ENCODE measurements at places on chromosomes 11 and 22.
A peak's percentile ranks its signal among the peaks of the same experiment; 100 is the strongest.

DNA sequence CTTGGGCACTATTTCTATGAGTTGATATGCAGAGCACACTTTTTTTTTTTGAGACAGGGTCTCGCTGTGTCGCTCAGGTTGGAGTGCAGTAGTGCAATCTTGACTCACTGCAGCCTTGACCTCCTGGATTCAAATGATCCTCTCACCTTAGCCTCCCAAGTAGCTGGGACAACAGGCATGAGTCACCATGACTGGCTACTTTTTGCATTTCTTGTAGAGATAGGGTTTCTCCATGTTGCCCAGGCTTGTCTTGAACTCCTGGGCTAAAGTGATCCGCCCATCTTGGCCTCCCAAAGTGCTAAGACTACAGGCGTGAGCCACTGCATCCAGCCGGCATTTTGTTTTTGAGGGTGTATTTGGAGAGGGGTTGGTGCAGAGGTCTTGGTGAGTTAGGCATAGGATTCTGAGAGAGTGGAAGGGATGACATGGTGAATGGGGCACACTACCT, 29.9 kb upstream of the MTCH2 start:
- no peak for DNase-seq

DNA sequence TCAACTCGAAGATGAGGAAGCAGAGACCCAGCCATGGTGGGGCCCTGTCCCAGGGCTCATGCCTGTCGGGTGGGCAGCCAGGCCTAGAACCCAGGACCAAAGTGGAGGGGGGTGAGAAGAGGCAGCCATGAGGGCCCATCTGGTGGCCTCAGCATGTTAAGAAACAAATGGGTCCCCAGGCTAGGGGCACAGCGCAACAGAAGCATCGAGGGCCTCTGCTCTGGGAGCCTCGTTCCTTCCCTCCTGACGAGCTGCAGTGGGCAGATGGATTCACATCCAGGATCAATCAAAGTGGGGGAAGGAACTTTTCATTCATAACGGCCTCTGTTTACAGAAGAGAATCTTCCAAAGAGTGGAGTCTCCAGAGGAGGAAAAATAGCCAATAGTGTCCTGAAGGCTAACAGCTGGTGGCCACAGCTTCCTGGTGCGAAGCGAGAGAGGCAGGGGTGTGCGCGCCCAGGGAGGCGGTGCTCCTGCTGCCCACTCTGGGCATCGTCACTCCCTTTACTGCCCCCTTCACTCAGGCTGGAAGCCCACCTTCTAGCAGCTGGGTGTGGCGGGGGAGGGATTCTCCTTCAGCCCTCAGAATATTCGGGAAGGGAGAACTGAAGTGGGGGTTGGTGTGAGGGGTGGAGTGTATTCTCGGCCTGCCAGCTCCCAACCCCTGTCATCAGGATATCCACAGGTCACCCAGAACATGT, 4.3 kb downstream of the CBX7 start:
- no peak for DNase-seq

DNA sequence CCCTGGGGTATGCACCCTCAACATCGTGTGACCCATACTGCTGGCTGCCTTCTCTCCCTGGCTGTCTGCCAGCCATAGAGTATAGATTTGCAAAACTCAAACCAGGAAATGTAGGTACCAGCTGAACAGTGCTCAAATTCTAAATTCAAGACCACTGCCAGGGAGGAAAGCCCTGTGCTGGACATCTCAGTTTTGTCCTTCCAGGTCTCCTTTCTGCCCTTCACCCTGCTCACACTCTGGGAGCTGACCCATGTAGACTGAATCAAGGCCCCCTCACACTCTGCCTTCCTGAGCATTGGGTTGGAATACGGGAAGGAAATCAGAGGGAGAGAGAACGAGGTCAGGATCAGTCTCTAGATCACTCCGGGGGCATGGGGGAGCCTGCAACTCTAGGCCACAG, 12.4 kb upstream of the DRD2 start:
- DNase-seq = no peak

DNA sequence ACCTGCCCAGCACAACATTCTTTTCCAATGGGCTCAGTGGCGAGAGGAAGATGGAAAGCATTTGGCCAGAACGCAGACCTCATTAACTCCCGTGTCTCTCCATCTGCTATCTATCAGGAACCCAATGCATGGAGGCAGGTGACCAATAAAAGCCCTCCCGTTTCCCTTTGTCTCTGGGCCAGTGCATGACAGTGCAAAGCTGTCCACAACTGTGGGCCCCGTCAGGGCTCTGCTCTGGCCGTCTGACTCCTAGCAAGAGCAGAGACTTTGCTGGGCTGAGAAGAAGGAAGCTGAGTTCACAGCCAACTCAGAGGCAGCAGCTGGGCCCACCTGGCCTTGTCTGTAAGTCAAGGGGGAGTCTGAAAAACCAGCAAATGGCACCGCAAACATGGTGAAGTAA, 177.8 kb downstream of the TENM4 start:
- DNase-seq = no peak

DNA sequence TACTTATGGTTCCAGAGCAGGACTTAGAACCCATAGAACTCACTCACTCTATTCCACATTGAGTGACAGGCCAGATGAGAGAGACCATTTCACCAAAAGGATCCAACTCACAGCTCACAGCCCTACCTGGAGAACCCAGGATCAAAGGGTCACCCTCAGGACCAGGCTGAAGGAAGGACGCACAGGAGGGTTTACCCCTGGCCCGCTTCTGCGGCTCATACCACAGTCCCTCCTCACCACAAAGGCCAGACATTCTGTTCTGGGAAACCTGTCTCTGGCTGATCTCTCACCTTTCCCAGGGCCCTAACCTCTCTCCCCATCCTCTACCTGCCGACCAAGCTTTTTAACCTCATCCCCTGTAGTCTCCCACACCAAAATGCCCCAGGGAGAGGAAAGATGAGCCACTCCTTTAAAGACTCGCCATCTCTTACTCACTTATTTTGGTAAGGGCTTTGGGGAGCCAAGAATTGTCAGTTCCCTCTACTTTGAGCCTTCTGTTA, 4.7 kb downstream of the FOSL1 start:
- DNase-seq = no peak

- peak; percentile 78 for DNase-seq
Observed at GRCh38 chr11:64688534-64688982, 34.4 kb downstream of the NRXN2 start.

DNA sequence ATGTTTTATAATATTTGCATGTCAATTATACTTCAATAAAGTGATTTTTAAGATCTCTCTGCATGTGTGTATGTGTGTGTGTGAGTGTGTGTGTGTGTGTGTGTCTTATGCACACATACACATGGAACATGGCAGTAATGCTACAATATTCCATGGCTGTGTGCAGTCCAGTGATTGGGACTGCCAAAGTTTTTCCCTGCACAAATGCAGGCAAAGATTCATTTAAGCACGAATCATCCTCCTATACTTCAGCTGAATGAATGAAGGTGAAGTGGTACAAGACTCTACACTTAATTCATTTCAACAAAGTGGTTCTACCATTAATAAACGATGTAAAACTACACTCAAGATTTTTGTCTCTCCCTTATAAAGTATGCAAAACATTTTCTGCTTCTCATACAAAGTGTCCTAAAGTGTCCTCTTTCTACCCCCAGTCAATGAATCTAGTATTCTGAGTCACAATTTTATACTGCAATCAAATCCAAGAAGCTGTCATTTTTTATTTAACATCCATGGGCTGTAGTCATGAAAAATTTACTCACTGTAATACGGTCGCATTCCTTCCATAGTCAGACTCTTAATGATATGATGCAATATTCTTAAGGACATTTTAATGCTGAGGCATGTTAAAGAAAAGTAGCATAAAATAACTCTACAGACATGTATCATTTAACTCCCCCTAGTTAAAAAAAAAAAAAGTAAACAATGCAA, 132.4 kb downstream of the TTC28 start:
- DNase-seq = no peak

- no peak for DNase-seq
Observed at GRCh38 chr11:112172362-112172994, 2.8 kb upstream of the BCO2 start.
